ENCODE measurements at places on chromosomes 3 and 15.
A peak's percentile ranks its signal among the peaks of the same experiment; 100 is the strongest.

DNA sequence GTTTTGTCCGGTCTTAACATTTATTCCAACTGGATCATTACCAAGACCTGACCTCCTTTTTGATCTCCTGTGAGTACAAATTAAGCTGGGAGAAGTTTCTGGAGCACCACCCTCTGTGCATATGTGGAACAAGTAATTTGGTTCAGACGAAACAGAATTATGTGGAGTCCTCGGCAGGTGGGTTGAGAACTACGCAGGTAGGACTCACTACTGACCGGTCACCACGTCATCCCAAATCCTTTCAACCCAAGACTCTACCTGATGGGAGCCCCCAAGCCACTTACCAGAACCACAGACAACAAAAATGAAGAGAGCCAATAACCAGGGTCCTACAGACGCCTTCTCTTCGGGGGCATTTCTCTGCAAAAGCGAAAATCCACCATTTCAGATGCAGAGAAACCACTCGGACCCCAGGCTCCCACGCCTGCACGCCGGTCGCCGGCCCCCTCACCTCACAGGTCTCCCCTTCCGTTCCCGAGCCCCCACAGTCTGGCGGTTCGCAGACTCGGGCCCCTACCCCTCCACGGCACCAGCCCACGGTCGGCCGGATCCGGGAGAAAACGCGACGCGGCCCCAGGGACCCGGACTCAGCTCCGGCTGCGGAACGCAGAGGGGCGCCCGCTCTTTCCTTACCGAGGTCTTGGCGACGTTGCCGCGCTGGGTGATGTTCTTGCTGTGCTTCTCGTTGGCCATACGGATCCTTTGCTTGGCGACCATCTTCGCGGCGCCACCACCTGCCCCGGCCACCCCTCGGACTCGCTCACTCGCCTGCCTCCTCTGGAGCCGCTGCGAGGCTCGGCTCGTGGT is 674 bp downstream of the SERP1 start:
- peak overlapping the region; percentile 94 for H3K4me3 ChIP-seq
- peaks cover 14% of the 10 kb centered on the region for H3K36me3 ChIP-seq
- H3K27ac ChIP-seq = peak overlapping the region; percentile 97
- peak; percentile 7 for DNase-seq
- peaks cover 54% of the 10 kb centered on the region for H3K4me1 ChIP-seq

DNA sequence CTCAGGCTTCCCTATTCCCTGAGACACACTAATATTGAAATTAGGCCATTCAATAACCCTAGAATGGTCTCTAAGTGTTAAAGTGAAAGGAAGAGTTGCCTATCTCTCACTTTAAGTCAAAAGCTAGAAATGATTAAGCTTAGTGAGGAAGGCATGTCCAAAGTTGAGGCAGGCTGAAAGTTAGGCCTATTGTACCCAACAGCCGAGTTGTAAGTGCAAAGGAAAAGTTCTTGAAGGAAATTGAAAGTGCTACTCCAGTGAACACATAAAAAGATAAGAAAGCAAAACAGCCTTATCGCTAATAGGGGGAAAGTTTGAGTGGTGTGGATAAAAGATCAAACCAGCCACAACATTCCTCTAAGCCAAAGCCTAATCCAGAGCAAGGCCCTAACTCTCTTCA is 117.9 kb upstream of the SPATA12 start:
- H3K27me3 ChIP-seq = no peaks in the 10 kb centered on the region
- no peak overlapping the region for H3K4me3 ChIP-seq
- H3K27ac ChIP-seq = no peak overlapping the region
- no peaks in the 10 kb centered on the region for H3K4me1 ChIP-seq
- no peak for DNase-seq

DNA sequence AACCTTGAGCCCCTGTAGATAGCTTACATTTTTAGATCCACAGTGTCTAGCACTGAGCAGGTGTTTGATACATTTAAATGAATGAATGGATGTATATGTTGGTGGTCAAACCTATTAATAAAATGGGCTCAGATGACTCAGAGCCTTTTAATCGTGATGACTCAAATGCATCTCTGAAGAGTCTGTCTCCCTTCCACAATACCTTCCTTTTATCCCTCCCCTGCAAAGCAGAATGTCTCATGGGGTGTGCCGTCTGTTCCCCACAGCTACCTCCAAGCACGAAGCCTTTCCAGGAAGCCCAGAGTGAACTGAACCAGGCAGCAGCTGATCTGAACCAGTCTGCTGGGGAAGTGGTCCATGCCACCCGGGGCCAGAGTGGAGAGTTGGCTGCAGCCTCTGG is 303.5 kb upstream of the TPM1 start:
- no peak overlapping the region for H3K4me3 ChIP-seq
- H3K27me3 ChIP-seq = no peaks in the 10 kb centered on the region
- no peaks in the 10 kb centered on the region for H3K36me3 ChIP-seq
- no peak overlapping the region for H3K27ac ChIP-seq
- DNase-seq = no peak

- H3K27me3 ChIP-seq = no peaks in the 10 kb centered on the region
- H3K36me3 ChIP-seq = no peaks in the 10 kb centered on the region
- H3K4me3 ChIP-seq = no peak overlapping the region
- no peak for DNase-seq
Measured at GRCh38 chr15:33430577-33430976, 119.8 kb downstream of the RYR3 start.

DNA sequence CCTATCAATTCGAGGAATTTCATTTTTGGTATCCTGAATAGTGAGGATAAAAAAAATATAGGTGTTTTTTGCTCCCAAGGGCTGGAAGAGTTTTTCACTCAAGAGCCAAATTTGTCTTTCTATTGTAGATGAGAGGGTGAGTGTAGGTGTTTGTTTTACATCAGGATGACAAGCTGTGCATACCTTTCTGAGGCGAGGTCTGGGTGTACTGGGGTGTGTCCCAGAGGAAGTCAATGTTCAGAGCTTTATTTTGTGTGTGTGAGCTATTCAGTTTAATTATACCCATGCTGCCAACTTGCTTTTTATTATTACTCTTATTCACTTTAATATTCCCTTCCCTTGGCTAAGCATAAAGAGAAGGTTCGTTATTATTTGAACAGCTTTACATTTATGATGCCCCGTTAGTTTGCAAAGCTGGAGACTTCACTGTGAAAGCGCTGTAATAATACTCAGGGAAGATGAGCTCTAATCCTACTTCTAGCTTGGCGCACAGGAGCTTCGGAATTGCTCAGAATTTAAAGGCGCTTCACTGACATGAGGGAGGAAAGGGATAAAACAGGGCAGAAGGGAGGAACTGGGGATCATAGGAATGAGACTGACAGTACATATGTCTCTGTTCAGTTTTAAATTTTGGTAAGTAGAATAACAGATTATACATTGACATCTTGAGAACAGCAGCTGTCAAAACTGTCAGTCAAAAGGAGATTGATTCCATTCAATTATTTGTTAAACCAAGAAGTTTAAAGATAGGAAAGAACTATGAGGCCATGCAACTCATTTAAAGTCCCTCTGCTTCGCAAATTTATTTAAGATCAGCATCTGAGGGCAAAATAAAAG is 117.7 kb upstream of the TP63 start:
- no peaks in the 10 kb centered on the region for H3K27me3 ChIP-seq
- no peaks in the 10 kb centered on the region for H3K4me1 ChIP-seq
- no peaks in the 10 kb centered on the region for H3K36me3 ChIP-seq
- H3K4me3 ChIP-seq = no peak overlapping the region
- DNase-seq = no peak

DNA sequence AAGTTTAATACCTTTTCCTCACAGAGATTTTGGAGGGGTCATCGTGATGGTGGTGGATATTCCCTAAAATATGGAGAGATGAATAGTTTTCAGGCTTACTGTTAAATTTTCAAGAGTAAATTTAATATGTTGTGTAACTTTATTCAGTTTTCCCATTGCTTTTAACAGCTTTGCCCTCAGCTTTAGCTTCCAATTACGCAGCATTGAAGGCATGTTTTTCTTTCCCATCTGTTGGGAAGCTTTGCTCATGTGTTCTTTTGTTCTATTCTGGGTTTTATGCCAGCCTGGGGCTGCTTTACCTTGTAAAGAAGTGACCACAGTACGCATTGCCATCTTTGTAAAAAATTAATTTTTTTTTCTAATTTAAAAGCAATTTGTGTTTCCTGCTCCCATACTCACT is 151.5 kb downstream of the B3GALNT1 start:
- H3K4me3 ChIP-seq = no peak overlapping the region
- H3K27ac ChIP-seq = no peak overlapping the region
- H3K36me3 ChIP-seq = no peaks in the 10 kb centered on the region
- H3K4me1 ChIP-seq = no peaks in the 10 kb centered on the region
- no peaks in the 10 kb centered on the region for H3K27me3 ChIP-seq

- H3K4me3 ChIP-seq = no peak overlapping the region
- no peak overlapping the region for H3K27ac ChIP-seq
- H3K27me3 ChIP-seq = no peaks in the 10 kb centered on the region
- peaks cover 62% of the 10 kb centered on the region for H3K4me1 ChIP-seq
- H3K36me3 ChIP-seq = no peaks in the 10 kb centered on the region
- no peak for DNase-seq
Measured at GRCh38 chr15:29818141-29818540, 4.1 kb downstream of the TJP1 start.

GRCh38 chr15:61480863-61481262 is 251.8 kb upstream of the RORA start:
- H3K27ac ChIP-seq = no peak overlapping the region
- H3K4me1 ChIP-seq = no peaks in the 10 kb centered on the region
- no peaks in the 10 kb centered on the region for H3K36me3 ChIP-seq
- DNase-seq = no peak
- no peaks in the 10 kb centered on the region for H3K27me3 ChIP-seq

DNA sequence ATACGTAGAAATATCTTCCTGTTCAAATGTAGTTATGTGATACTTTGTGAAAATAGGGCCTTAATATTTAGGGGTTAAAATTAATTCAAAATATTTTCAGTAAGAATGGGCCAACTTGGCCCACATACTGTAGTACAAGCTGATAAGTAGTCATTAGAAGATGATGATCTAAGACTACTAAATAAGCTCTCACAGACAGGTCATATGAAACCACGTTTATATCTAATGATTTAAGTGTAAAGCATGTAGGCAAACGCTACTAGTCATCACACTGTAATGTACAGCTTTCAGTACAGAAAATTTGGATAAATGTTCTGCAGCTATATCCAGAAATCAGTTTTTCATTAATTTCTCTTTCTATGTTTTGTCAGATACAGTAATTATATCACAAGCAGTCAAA is 228.6 kb downstream of the UBE2E2 start:
- DNase-seq = no peak
- H3K27ac ChIP-seq = no peak overlapping the region
- H3K36me3 ChIP-seq = no peaks in the 10 kb centered on the region
- H3K4me1 ChIP-seq = no peaks in the 10 kb centered on the region

- H3K27ac ChIP-seq = no peak overlapping the region
- H3K27me3 ChIP-seq = peaks cover 2% of the 10 kb centered on the region
- no peak for DNase-seq
- H3K4me3 ChIP-seq = no peak overlapping the region
- no peaks in the 10 kb centered on the region for H3K4me1 ChIP-seq
Measured at GRCh38 chr3:139318431-139318816, 25.4 kb upstream of the MRPS22 start.

DNA sequence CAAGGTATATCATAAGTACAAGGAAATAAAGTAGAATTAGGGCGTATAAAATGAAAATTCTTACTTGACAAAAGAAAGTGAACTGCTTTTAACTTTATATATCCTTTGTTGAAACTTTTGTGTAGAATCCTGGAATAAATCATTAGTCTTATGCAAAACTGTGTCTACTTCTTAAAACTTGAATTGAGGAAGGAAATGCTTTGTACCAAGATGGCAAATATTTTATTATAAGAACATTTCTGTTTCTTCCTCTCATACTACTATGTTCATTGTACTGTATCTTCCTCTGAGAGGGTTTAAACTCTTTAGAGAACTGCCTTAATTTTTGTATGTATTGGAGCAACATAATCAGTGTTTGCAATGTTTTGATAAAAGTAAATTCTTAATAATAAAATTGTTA is 42.0 kb downstream of the RASA2 start:
- peaks cover 1% of the 10 kb centered on the region for H3K36me3 ChIP-seq
- no peak for DNase-seq
- no peaks in the 10 kb centered on the region for H3K27me3 ChIP-seq

- H3K4me3 ChIP-seq = no peak overlapping the region
- no peak for DNase-seq
Measured at GRCh38 chr3:127370906-127371305, 83.1 kb upstream of the PRR20G start.

- no peak overlapping the region for H3K4me3 ChIP-seq
- H3K36me3 ChIP-seq = no peaks in the 10 kb centered on the region
- no peak for DNase-seq
- no peaks in the 10 kb centered on the region for H3K27me3 ChIP-seq
- H3K27ac ChIP-seq = no peak overlapping the region
Measured at GRCh38 chr15:89142423-89142822, 54.2 kb downstream of the ABHD2 start.

DNA sequence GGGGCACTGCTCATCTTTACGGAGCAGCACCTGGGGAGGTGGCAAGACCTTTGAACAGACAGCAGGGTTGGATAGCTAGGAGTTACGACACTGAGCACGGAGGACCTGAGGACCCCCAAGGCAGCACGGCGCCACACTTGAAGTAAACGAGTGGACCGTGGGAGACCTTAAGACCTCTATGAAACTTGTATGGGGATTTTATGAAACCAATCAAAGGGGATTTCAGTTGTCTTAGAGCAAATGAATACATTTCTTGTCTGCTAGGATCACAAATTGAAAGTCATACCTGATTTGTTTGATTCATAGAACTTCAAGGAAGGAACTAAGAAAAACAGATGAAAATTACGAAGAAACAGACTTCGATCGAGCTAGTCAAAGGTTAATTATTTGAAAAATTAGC is 281.2 kb downstream of the MECOM start:
- no peak overlapping the region for H3K27ac ChIP-seq
- no peak for DNase-seq
- H3K36me3 ChIP-seq = no peaks in the 10 kb centered on the region
- no peaks in the 10 kb centered on the region for H3K27me3 ChIP-seq
- no peaks in the 10 kb centered on the region for H3K4me1 ChIP-seq

- H3K27ac ChIP-seq = no peak overlapping the region
- peaks cover 6% of the 10 kb centered on the region for H3K4me1 ChIP-seq
- no peak overlapping the region for H3K4me3 ChIP-seq
- DNase-seq = no peak
Measured at GRCh38 chr3:31452495-31453106, 80.1 kb upstream of the STT3B start.

DNA sequence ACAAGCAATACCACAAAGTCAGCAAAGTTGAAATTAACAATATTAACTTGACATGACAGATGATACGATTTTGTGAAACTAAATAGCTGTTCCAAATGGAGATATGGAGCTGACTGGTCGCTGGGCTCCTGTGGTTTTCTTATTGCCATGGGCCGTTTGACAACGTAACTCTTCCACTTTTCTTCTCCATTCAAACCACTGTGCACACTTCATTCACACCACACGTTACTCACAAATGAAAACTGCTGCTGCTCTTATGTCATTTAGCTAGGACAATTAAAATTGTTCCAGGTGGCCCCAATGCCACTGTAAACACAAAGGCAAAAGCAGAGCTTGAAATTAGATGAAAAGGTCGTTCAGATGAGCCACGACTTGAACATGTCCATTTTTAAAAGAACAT is 94.0 kb upstream of the VGLL4 start:
- H3K36me3 ChIP-seq = no peaks in the 10 kb centered on the region
- H3K27me3 ChIP-seq = peaks cover 8% of the 10 kb centered on the region
- no peak for DNase-seq
- H3K4me1 ChIP-seq = peaks cover 21% of the 10 kb centered on the region
- H3K4me3 ChIP-seq = no peak overlapping the region

Data from HepG2 (cell line).